Hair follicular keratinocyte (primary cell): ENCODE measurements at places on chromosomes 11 and 22. TPM values are rescaled to one million over a fixed set of nuclear protein-coding genes. Genes with fewer than 3 reads are reported as not detected.

MTFP1 gene
- total RNA-seq, result 20.7 and 61.8 TPM in 2 replicates

POU2AF2 gene
- not detected in 2 replicates for total RNA-seq

GSTT4 gene
- total RNA-seq, result not detected in 2 replicates

FKBP2 gene
- 76.7 and 91.4 TPM in 2 replicates for total RNA-seq

OR52N4 gene
- total RNA-seq, result not detected in 2 replicates

FAM180B gene
- total RNA-seq, result not detected in 2 replicates

LINC01488 gene
- total RNA-seq, result not detected in 2 replicates

TMEM45B gene
- 3.7 and 9.5 TPM in 2 replicates for total RNA-seq

HPX gene
- total RNA-seq, result 0.31 TPM in 1 of 2 replicates, not detected in the other

C11orf65 gene
- 0.23 and 1.1 TPM in 2 replicates for total RNA-seq
